Activated B cell treated with CpG ODN at 0.5 μM for 24 hours (primary cell): ENCODE measurements at places on chromosomes 5 and 9.
A peak's percentile ranks its signal among the peaks of the same experiment; 100 is the strongest.

DNA sequence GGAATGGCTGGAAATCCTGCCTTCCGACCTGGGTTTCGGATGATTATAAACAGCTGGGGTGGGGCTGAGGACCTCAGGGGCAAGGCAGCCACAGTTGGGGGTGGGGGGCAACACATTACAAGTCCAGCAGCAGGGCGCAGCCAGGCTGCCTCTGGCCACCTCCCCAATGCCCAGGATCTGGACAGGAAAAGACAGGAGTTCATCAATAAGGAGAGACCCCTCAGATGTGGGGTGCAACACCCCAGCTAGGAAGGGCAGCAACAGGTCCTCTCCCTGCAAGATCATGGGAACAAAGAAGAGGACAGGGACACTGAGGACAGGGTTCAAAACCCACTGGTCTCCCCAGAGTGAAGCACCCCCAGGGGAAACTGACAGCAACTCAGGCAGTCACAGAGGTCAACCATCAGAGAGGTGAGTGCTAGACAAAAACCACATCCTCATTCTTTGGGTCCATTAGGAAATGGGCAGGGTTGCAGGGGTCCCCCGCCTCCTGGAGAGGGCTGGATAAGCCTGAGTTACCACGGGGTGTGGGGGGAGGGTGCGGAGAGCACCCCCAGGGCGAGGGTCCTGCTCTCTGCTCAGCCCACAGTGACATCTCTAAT, 33.5 kb downstream of the SEMA4D start:
- peak; percentile 23 for DNase-seq

- no peak for DNase-seq
Measured at GRCh38 chr5:56984445-56984844, 32.5 kb upstream of the MIER3 start.

DNA sequence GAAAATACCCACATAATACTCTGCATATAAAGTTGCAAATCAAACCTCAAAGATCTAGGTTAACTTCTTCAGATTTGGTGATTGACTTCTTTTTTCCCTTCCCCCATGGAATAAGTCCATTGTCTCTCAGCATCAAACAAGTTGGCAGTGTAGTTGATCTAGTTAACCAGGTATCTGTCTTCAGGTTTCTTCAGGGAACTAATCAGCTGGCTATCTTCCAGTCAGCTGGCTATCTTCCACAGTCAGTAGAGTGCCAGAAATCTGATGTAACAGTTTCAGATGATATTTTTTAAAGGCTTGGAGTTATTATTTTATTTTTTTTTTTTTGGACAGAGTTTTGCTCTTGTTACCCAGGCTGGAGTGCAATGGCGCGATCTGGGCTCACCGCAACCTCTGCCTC, 16.8 kb downstream of the TNFSF15 start:
- DNase-seq = no peak

DNA sequence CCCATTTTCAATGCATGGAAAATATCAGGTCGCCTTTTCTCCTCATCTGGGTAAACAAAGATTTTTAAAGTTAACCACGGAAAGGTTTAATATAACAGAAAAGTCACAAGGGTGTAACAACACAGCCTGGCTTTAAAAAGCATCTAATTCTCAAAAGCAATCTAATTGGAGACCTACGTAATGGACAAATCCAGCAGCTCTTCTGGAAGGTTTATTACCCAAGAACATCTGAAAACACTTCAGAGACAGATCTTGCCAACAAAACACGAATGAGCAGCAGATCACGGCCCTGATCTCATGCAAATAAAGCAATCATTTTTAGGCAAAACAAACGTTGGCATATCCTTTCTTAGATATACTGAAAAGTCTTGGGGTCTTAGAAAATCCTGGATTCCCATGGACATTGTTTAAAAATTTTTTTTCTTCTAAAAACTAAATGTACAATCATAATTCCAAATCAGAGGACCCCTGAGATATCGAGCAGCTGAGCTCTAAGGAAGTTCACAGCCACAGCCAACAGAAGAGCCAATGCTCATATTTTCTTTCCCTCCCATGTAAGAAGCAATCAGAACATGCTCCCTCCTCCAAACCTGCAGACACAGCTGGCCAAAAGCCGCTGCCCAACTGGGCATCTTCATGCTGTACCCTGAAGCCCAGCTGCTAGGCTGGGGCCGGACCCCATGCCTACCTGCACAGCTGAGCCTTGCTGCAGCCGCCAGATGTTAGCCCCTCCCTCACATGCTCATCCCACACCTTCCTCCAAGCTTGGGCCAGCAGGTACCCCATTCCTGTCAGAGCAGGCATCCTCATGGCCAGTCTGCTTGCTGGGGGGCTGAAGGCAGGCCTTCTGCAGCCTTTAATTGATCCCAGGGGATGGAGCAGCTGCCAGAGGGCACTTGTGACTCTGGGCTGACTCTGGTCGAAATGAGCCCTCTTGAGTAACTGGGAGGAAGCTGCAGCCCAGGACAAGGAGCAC, 11.2 kb downstream of the ANKS6 start:
- DNase-seq = no peak

GRCh38 chr5:158849219-158849791, 250.4 kb downstream of the EBF1 start:
- no peak for DNase-seq

DNA sequence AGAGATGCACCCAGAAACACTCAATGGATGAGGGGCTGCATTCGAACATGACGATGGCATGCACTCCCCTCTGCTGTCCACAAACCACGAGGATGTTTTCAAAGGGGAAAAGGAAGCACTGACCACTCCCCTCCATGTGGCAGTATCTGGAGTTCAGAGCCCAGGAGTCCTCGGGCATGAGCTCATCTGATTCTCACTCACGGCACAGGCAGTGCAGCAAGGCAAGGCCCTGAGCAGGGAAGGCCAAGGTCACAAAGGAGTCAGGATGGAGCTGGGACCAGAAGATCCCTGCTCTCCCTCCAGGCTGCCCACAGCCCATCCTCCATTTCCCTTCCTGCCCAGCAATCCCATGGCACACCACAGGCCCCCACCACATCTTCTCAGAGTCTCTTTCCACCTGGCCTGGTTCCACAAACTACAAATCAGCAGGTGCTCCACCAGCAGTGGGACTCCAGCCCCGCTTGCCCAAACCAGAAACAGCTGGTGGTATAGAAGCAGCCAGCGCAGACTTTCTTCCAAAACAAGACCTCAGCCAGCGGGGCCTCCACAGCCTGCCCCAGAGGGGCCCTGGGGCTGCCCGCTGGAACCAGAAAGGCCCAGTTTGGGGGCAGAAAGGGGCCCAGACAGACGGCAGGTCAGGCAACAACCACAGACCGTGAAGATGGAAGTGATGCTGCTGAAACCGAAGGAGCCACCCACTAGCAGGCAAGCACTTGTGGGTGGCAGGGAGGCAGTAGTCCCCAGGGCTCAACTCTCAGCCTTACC, 12.2 kb downstream of the TNIP1 start:
- DNase-seq = peak; percentile 62

GRCh38 chr5:56430422-56430821, 197.3 kb upstream of the ANKRD55 start:
- no peak for DNase-seq

DNA sequence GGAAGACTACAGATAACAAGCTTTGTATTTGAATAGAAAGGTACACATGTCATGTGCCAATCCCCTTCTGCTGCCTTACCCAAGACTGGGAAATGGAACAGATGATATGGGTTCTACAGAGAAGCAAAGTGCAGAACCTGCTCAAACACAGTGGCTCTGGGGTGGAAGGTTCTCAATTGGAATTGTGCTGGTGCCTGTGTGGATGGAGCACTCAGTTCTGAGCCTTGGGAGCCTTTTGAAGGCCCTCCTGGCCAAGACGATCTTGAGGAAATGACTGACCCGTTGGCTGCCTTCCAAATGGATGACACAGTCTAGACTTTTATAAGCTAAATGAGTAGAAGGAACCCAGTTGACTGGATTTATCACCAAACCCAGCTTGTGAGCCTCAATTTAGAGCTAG, 4.2 kb upstream of the PRSS3 start:
- DNase-seq = no peak

DNA sequence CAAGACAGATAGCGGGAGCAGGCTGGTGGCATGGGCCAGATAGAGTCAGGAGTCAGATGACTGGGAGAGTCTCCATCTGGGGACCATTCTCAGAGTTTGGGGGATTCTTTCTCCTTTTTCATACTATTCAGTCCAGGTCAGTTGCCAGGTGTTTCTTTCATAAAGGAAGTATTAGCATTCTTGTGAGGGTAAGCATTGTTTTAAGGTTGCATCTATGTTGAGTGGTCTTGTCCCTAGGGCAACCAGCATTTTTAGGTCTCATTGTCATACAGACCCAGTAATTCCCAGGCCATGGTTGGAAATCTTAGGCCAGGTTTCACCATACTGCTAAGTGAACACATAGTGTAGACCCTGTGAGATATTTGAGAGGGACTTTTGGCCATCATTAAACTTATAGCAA, 122.3 kb upstream of the POC5 start:
- no peak for DNase-seq

DNA sequence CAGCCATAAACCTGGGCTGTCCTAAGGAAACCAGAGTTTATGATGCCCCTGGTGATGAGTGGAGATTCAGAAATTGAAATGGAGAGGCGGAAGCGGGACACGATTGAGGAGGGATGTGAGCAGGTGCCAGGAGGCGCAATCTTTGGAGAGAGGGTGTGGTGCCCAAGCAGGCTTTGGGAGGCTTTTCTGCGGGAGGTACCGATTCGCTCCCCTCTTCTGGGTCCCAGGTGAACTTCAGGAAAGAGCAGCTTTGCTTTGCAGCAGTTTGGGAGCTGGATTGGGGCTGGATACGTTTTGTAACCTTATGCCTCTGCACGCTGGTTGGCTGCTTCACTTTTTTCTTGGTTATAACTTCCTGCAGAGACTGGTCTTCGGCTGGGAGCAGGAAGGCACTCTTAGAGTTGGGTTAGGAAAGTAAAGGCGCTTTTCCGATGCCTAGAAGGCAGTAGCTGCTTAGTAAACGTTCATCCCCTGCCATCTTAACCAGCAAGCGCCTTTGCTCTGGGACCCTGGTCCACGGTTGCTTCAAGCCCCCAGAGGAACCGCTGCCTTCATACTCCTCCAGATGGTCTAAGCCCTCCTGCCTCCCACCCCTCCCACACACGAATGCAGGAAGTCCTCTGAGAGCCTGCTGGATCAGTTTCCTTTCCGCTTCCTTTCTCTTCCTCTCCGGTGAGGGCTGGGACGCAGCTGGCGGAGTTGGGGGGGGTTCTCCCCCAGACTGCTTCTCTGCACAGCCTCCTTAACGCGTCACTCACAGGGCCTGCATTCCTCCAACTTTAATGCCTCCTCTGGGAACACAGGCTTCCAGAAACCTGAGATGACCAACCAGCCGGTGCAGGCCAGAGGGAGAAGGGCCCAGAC, 15.2 kb upstream of the NEK6 start:
- DNase-seq = no peak

GRCh38 chr5:138989720-138990119, 114.6 kb upstream of the LRRTM2 start:
- DNase-seq = no peak

GRCh38 chr9:93105620-93106019, 9.6 kb downstream of the CARD19 start:
- no peak for DNase-seq

GRCh38 chr5:37786862-37787519, 52.9 kb downstream of the GDNF start:
- no peak for DNase-seq

DNA sequence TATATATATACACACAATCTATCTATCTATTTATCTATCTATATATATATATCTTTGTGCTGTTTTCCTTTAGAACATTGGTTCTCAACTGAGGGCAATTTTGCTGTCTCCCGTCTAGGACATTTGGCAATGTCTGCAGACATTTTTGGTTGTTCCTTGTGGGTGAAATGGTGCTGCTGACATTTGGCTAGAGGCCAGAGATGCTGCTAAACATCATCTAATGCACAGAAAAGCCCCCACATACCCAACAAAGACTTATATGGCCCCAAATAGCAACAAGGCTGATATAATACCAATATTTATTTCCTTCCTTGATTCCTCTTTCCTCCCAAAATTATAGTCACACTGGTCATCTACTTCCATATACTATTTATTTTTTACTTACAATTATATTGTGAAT, 197.5 kb downstream of the TRPM3 start:
- no peak for DNase-seq
